ENCODE measurements at places on chromosomes 7 and 10.

DNA sequence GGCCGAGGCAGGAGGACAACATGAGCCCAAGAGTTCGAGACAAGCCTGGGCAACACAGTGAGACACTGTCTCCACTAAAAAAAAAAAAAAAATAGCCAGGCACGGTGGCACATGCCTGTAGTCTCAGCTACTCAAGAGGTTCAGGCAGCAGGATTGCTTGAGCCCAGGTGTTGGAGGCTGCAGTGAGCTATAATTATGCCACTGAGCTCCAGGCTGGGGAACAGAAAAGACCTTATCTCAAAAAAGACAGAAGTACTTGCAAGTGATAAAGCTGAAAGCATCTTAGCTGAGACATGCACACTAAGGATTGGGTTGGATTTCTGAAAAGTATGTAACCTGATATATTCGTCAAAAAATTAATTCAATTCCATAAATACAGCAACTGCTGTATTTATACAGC, 68.4 kb downstream of the PPP1R3C start:
- DNase-seq: no peak

- DNase-seq: no peak
These were observed 488.3 kb downstream of the TNS3 start for GRCh38 chr7:47093320-47094234.

GRCh38 chr7:36949711-36950600, 225.7 kb upstream of the AOAH start:
- peak; percentile 99 for DNase-seq

DNA sequence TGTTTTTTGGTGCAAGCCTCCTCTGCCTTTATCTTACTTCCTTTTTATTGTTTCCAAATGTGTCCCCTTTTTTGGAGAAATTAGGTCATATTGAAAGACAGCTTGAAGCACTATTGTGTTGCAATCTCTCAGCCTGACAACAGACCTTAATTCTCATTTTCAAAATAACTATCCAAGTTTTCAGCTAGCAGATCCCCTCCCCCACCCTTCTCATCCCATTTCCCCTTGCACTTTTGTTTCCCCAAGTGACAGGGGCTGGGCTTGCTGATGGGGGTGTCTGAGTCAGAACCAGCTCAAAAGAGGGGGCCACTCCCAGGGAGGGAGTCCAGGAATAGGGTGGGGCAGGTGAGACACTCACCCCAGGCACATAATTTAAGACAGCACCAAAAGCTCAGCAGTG, 75.3 kb downstream of the MKI67 start:
- DNase-seq: no peak

DNA sequence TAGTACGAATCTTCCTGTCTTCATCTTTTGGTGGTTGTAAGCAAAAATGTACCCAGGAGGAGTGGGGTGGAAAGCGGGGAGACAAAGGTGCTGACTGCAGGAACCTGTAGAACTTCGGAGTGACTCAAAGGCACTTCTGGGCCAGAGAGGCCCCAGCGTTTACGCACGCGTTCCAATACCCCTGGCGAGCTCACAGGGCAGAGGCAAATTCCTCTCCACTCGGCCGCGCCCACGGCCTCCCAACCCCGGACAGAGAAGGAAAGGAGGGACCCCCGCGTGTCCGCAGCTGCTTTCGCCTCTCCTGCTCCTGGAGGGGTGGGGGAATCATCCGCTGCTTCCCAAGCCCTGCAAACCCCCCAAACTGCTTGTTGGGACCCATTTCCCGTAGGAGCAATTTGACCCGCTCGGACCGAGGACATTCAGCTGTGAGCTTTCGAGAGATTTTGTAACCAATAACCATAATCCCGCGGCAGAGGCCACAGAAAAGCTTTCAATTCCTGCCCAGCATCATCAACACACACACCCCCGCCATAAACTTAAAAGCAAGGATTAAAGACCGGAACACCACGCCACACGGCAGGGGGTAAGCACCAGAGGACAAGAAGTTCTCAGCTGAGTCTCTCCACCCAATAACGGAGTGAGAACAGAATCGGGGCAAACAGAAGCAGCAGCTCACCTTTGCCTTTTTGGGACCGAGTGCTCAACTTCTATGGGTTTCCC, 2.3 kb downstream of the IGF2BP3 start:
- DNase-seq: peak; percentile 84

- peak; percentile 70 for DNase-seq
These were observed 435 bp upstream of the PWWP2B start for GRCh38 chr10:132396494-132397035.

DNA sequence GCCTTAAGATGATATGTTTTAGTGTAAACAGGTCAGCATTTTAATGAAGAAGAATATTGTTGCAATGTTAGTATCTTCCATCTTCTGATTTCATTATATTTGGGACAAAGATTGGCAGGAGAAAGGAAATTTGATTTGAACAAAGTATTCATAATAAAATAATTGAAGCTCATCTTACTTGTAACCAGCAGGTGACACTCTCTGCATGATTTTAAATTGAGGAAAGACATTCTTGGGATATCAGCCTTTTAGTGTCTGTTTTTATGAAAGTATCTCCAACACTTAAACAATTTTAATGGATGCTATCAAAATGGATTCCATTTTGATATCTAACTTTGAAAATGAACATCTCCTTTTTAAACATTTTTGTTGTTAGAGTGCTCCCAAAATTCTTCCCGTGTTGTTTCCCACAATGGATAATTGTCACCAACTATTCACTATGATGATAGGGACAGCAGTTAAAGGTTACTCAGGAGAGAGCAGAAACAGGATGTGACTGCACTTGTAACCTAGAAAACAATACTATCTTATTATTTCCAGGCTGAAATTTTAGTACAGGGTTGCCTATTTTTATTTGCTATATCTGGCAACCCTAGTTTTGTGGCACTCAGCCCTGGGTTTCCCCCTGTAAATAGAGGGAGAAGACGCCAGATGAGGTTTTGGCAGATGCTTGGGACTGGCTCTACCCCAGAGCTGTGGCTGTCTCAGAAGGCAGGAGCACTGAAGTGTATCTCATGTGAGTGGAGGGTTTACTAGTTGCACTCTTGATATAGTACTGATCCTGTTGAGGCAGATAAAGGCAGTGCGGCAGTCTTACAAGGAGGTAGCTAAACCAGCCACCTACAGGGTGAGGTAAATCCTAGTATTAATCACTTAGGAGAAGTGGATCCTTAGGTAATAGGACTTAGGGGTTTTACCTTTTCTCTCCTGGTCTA, 31.0 kb upstream of the ABCB4 start:
- peak; percentile 31 for DNase-seq

- DNase-seq: peak; percentile 71
These were observed 69.9 kb downstream of the FAM204A start for GRCh38 chr10:118272149-118272721.

- no peak for DNase-seq
These were observed 141.6 kb downstream of the MGMT start for GRCh38 chr10:129608653-129609052.

GRCh38 chr7:47153058-47153457, 428.9 kb downstream of the TNS3 start:
- DNase-seq: peak; percentile 59

GRCh38 chr10:77661674-77662073, 24.1 kb upstream of the KCNMA1 start:
- DNase-seq: no peak

DNA sequence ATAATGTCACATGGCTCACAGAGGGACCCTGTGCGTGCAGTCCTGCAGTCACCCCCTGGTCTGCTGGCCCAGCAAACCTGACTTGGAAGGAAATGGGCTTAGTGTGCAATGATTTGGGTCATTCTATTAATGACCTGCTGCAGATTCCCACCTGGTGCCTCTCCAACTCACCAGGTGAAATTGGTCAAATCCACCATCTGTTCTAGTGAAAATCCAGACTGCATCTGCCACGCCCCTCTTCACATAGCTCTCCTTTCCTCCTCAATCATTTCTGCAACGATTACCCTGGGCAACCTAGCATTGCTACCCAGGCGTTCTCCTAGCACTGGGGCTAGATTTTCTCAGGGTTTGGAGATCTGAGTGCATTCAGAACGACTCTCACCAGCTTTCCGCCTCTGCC, 29.4 kb downstream of the SRRM3 start:
- peak; percentile 93 for DNase-seq

DNA sequence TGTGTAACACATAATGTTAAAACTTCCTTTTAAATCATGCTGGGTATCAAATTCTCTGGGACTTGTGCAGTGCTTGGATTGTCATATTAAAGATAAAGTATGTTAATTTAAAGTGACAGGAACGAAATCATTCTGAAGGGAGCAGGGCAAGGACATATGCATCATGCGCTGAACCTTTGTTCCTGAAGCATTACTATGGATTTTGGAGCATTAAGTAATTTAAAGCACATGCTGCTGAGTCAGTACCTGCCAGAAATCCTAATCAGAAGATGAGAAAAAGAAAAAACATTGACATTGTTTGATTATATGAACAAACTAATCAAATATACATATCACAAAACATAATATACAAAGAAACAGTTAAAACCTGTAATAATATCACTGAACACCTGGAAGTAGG, 101.4 kb downstream of the MICU1 start:
- no peak for DNase-seq

GRCh38 chr7:24884401-24884800, 95.6 kb downstream of the OSBPL3 start:
- DNase-seq: peak; percentile 77

GRCh38 chr10:97066877-97067555, 118.7 kb downstream of the SLIT1 start:
- DNase-seq: no peak

DNA sequence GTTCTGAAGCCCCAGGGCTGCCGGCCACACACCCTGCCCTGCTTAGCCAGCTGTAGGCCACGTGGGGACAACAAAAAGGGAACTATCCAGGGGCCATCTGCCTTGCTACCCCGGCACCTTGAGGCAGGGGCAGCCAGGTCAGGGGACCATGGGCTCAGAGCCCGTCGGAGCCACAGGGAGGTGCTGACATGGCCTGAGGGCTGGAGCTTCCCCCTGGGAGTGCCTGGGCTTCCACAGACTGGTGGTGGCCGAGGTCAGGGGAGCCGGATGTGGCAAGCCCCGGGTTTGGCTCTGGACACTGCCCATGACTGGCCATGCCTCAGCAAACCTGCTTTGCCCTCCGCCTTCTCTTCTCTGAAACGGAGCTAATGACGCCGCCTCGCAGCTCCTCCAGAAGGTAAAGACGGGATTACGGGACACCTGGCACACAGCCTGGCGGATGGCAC, 178.5 kb downstream of the EBF3 start:
- peak; percentile 4 for DNase-seq

GRCh38 chr10:43372765-43373361, 1.4 kb downstream of the FXYD4 start:
- no peak for DNase-seq

DNA sequence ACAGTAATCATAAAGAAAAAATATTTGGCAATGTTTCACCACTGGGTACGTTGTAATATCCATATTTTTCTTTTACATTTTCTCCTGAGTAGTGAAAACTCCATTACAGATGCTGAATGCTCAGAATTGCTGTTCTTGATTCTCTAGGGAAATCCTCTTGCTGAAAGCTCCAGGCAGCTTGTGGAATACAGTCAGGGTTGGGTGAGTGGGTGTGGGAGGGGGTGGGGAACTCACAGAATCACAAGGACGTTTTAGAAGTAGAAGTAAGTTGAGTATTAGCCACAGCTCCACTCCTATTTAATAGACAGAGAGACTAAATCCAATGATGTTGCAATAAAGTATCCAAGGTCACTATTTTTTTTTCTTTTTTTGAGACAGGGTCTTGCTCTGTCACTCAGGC, 1270.9 kb downstream of the TYW1 start:
- DNase-seq: no peak

DNA sequence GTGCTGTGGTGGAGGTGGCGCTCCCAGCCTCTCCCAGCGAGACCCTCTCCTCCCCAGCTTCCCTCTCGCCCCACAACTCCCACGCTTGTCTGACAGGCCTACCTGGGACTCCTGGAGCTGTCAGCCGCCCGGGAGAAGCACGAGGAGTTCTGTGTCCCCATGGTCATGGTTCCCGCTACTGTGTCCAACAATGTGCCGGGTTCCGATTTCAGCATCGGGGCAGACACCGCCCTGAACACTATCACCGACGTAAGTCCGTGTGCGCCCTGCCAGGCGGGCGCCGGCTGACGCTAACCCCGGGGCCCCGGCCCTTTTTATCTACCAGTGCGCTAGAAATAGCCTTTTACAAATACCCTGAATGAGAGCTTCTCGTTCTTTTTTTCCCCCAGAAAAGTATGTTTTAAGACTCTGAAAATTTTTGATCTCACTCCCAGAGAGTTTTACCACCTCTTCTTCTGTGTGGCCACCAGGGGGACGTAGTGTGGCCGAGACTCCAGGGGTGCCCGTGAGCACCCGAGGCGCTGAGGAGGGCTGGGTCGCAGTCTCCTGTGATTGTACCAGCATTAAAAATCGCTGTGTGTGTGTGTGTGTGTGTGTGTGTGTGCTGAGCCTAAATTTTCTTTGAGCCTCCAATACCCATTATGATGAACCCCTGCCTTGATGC, 52.6 kb downstream of the PFKP start:
- peak; percentile 4 for DNase-seq

All from NCI-H69 (cell line).